ENCODE measurements at places on chromosomes 12 and 14. TPM values are rescaled to one million over a fixed set of nuclear protein-coding genes. Genes with fewer than 3 reads are reported as not detected.
A peak's percentile ranks its signal among the peaks of the same experiment; 100 is the strongest.

The KRT74 gene
- total RNA-seq: not detected

The CFAP251 gene
- 1.6 TPM for total RNA-seq

The NOS1 gene
- total RNA-seq: not detected

The FAM222A gene
- total RNA-seq: 0.89 TPM

DNA sequence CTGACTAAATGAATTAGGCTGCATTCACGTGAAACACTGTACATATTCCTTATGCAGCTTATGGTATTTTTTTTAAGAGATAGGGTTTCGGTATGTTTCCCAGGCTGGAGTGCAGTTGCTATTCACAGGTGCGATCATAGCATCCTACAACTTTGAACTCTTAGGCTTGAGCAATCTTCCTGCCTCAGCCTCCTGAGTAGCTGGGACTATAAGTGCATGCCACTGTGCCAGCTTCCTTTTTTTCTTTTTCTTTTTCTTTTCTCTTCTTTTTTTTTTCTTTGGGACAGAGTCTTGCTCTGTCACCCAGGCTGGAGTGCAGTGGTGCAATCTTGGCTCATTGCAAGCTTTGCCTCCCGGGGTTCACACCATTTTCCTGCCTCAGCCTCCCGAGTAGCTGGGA is 35.8 kb upstream of the SPPL3 start:
- DNase-seq: no peak

DNA sequence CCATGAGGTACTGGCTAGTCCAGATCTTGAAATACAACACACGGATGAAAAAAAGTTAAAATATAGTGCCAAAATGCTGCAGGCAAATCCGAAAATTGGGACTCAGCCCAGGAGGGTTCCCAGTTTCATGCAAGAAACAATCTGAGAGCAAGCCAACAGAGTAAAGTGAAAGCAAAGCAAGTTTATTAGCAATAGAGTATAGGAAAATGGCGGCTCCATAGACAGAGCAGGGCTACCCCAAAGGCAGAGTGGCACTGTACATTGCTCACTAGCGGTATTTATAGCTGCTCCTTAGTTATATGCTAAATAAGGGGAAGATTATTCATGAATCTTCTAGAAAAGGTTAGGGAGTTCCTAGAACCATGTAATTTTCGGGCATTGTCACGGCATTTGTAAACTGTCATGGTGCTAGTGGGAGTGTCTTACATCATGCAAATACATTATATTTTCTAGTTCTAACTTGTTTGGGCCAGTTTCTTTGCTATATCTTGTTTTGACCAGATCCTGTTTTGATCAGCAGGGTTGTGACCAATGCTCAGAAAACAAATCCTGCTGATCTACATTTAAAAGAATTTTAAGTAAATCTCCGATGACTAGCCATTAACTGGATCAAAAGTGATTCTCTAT is 29.1 kb downstream of the RECQL start:
- no peak for DNase-seq

- DNase-seq: peak; percentile 81
Observed at GRCh38 chr12:46608431-46609272, 217.1 kb downstream of the SLC38A4 start.

DNA sequence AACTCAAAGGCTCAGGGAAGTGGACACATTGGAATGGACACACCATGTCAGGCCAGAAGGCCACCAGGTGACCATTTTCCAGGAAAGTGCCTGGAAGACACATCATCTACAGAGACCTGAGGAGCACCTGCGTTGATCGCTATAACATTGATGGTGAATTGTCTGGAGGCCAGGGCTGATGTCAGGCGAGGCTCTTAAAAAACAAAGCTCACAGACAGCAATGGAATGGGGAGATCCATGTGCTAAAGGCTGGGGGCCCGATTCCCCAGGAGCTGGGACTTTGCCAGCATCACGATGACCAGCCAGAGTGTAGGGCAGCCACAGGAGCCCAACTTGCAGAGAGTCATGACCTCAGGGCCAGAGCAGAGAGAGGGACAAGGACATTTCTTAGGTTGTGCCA is 30.3 kb downstream of the DIO3 start:
- DNase-seq: no peak

- DNase-seq: no peak
Observed at GRCh38 chr14:103009559-103009958, 47.8 kb downstream of the CDC42BPB start.

DNA sequence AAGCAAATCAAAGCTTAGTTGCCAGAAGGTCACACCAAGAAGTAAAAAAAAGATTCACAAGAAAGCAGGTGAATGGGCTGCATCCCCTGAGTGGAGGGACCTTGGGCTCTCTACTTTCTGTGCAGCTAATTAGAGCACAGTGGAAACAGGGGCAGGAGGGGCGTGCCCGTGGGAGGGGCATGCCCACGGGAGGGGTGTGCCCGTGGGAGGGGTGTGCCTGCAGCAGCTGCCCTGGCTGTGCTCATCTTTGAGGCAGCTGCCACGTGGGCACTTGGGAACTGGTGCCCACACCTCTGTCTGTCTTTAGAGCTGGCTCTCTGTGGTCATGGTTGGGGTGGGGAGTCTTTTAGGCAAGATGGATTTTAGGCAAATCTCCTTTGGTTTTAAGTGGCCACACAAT is 60.0 kb downstream of the EML1 start:
- peak; percentile 9 for DNase-seq
